ENCODE measurements at places on chromosomes 4 and X.

DNA sequence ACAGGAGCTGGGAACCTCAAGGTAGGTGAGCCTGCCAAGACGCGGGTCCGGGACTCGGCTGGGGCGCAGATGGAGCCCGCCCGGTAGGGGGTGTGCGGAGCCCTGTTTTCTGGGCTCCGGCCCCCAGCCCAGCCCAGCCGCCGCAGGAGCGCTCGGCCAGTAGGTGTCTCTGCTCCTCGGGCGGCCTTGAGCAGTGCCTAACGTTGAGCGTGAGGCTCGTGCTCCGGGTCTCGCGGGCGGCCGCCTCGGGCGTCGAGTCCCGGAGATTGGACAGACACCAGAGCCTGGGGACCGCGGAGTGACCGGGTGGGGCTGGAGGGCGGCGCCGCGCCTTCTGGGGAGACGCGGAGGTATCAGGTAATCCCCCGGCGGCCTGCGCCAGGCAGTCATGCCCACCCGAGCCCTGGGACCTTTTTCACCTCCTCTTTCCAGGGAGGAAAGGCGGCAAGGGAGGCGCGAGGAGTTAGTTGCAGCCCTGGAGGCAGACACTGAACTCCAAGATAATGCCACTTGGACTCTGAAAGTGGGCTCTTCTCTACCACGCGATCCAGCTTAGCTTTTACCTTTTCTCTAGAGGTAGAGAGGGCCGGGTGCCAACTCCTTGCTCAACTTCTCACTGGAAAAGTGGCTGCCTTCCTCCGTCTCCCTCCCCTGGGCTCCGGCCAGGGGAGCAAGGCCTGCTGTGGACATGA, 14.5 kb upstream of the FGG start:
- DNase-seq = peak; percentile 43

DNA sequence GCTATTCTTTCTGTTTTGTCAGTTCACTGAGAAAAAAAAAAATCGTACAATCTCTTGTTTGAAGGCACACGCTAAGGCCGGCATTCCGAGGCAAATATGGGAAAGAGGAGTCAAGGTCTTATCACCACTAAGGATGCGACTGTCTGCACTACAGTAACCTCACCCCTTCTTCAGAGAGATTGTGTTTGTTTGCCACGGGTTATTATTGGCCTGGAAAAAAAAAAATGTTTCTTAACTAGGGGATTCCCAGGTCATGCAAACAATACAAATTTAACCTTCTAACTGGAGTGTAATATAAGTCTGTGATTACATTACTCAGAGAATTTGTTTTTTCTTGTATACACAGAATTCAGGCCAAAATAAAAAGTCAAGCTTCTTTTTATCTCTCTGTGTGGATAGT, 168.3 kb downstream of the TMA16 start:
- no peak for DNase-seq

DNA sequence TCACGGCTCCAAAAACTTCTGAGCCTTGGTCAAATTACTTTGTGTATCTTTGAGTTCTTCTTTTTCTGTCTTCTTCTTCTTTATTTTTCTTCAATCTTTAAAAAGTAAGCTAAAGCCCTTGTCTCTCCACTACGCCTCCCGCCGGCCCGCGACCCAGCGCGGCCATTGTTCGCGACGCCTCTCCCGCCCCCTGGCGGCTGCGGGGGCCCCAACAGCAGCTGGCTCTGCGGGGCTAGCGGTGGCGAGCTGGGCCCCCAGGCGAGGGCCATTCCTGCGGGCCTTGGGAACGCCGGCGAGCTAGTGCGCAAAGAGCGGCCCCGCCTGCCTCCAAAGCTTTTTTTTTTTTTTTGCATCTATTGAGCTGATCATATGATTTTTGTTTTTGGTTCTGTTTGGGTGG, 119.1 kb downstream of the TGIF2LX start:
- no peak for DNase-seq

GRCh38 chrX:41033299-41033698, 51.9 kb upstream of the USP9X start:
- DNase-seq = no peak

- no peak for DNase-seq
These were observed 790 bp downstream of the CLGN start for GRCh38 chr4:140426610-140427105.

GRCh38 chrX:17680732-17681413, 56.4 kb upstream of the SCML1 start:
- DNase-seq = peak; percentile 54

GRCh38 chr4:167274351-167274750, 40.1 kb upstream of the SPOCK3 start:
- DNase-seq = peak; percentile 47

- peak; percentile 8 for DNase-seq
These were observed 1214.8 kb downstream of the STIM2 start for GRCh38 chr4:28075401-28075956.

- DNase-seq = no peak
These were observed 13.4 kb upstream of the P2RY10 start for GRCh38 chrX:78931814-78932213.

- no peak for DNase-seq
These were observed 50.4 kb downstream of the SHROOM3 start for GRCh38 chr4:76485450-76485849.

DNA sequence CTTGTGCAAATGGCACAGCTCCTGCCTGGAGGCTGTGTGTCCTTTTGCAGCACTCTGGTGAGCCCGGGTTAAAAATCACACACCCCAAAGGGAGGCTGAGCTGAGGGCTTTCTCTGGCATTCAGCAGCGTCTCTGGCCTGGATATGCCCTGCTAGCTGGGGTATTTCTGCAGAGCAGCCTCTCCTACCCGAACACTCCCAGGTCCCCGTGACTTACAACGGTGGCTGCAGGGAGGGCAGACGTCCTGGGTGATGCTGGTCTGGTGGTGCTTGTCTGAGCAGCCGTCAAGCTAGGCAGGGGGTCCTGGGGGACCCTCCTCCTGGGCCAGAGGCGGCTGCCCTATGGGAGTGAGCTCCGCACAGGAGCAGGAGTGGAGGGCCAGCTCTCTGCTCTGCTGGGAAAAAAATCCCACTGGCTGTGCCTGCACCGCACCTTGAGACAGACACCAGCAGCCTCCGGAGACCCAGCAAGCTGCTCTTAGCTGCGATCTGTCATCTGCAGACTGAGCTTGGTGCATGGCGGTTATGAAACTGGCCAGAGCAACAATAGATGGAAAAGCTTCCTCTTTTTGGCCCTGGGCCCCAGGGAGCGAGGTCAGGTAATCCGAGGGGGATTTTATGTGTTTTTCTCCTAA, 41.3 kb upstream of the ASMTL start:
- no peak for DNase-seq

- DNase-seq = no peak
These were observed 74.6 kb downstream of the CORIN start for GRCh38 chr4:47763279-47763678.

DNA sequence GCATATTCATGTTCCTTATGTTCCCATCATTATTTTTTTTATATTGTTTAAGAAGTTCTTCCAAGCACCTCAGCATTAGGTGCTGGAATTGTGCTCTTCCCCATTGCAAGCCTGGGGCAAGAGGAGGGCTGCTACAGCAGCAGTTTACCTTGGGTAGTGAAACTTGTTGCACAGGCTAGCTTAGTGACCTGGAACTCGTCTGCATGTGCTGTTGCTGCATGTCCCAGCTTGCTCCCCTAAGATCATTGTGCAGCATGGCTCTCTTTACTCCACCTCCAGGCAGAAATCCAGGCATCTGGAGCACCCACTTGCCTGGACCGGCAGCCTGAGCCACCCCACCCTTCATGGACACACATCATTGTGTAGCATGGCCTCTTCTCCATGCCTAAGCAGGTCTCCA, 776.0 kb downstream of the GLUD2 start:
- no peak for DNase-seq

DNA sequence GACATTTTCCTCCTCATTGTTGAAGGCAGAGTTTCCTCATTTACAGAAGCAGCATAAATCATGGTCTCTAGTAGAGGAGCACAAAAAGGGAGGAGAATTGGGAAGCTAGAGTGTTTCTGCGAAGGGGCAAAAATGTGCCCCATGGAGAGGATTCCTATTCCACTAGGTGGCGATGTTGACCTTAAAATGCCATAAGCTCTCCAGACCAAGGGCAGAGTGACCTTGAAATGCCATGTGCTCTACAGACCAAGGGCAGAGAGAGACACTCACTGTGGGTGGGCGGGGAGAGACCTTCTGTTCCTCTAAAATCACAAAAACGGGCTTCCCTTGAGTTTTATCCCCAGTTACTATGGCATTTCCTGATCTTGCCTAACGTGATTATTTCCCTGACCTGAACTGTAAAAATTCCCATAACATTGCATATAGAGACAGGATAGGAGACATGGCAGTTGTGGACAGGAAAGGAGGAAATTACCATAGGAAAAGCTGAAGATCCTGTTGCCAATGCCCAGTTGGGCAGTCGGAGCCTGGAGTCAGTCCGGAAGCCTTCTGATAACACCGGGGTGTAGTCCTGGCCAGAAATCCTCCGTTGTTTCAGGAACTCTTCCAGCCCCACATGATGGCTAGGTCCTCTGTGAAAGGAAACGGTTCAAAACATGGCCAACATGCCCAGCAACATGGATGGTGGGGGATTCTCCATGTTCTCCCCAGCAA, 567.7 kb downstream of the MAGEB5 start:
- peak; percentile 29 for DNase-seq

DNA sequence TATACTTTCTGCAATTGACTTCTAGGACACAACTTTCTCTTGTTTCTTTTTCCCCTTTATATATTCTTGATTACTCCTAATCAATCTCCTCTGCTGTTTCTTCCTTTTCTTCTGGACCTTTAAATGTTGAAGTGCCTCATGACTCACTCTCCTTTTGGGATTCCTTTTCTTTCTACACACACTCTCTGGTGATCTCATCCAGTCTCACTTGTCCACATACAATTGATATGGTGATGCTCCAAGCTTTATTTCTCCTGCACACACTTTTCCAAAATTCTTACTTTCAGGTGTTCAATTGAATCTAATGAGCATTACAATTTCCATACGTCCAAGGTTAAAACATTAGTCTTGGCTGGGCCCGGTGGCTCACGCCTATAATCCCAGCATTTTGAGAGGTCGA, 794.8 kb upstream of the EPHA5 start:
- DNase-seq = peak; percentile 43

- no peak for DNase-seq
These were observed 2.0 kb downstream of the TSPAN5 start for GRCh38 chr4:98656443-98656842.

DNA sequence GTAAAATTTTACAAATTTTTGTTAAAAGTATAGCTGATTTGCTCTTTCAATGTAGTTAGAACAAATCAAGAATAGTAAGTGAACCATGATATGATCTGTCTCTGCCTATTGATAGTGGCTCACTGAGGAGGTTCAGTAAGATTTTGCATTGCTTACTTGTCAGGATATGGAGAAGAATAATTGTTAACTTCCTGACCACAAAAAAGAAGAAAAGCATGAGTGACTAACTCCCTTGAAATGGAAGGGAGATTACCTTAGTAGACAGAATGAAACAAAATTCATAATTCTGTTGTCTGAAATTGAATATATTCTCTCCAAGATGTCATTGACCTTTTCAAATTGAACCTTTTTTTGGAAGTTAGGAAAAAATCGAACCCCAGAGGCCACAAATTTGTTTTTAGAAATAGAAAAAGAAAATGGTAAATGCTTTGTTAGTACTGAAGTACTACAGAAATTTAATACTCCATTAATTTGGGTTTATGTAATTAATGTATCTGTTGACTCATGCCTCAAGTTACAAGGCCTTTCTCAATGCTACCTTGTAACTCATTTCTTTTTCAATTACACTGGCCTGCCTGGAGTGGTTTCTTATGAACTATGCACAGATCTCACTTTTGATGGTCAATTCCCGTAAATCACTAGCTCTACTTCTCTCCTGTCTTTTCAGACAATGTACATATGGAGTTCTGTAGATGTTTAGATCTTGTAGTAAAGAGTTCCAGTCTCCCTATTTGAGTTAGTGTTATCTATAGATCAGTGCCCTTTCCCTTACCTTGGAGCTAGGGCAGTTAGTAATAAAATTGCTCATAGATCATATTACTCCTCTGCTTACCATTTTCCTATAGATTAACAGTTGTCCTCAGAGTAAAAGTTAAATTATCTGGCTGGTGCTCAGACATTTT, 139.3 kb downstream of the TLL1 start:
- peak; percentile 3 for DNase-seq

- no peak for DNase-seq
These were observed 98.9 kb upstream of the PDLIM3 start for GRCh38 chr4:185634066-185634652.

DNA sequence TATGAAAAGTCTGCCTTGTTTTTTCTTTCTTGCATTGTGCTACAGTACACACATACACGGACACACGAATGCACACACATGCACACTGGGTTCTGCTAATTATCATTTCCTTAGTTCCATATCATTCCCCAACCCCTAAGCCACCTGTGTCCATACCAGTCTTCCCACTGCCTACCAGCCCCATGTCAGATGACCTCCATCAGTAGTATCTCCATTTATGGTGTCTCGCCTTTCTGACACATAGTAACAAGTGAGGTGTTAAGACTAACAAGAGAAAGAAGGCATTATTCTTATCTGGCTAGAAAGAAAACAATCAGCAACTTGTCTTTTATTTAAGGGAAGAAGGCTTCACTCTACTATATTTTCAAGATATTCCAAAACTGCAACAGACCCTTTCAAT, 67.1 kb downstream of the SNCA start:
- DNase-seq = no peak

- DNase-seq = no peak
These were observed 8.0 kb upstream of the ANXA3 start for GRCh38 chr4:78543424-78544125.

DNA sequence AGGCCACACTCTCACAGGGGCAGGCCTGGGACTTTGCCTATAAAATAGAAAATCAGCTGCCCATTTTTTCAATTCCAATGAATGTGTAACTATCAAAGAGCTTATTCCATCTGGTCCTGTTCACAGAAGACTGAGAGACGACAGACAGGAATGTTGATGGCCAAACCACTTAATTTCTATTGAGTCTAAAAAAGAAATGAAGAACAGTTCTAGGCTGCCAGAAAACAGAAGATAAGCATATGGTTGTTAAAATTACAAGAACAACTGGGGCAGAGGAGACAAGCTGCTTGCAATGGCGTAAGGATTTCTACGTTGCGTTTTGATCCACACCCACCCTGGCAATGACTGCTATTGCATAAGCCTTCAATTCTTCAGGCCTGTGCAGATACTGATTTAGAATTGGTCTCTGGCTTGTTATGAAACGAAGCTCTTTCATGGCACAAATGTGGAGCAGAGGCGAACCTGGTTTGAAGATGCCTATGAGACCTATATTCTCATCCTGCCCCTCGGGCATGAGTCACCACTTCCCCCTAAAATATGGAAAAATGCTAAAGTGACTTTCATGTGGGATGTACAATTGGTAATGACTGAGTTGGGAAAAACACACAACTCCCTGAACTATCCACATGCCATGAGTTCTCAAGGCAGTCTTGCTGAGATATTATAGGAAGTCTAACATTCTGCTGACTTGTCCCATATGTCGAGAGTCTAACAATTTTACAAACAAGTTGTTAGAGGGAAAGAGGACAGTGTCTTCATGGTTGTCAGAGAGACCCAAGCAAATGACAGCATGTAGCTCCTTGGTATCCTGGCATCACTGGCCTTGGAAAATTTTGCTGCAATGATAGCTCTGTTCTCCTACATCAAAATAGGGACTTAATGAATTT, 37.9 kb upstream of the SORBS2 start:
- DNase-seq = peak; percentile 50

- no peak for DNase-seq
These were observed 2029.9 kb upstream of the AGA start for GRCh38 chr4:179472164-179472563.

Measured in fibroblast of skin of back (primary cell).